Right cardiac atrium (tissue), 5 donors: ENCODE measurements at places on chromosomes 7 and 10. TPM values are rescaled to one million over a fixed set of nuclear protein-coding genes. Genes with fewer than 3 reads are reported as not detected.
A peak's percentile ranks its signal among the peaks of the same experiment; 100 is the strongest.

DNA sequence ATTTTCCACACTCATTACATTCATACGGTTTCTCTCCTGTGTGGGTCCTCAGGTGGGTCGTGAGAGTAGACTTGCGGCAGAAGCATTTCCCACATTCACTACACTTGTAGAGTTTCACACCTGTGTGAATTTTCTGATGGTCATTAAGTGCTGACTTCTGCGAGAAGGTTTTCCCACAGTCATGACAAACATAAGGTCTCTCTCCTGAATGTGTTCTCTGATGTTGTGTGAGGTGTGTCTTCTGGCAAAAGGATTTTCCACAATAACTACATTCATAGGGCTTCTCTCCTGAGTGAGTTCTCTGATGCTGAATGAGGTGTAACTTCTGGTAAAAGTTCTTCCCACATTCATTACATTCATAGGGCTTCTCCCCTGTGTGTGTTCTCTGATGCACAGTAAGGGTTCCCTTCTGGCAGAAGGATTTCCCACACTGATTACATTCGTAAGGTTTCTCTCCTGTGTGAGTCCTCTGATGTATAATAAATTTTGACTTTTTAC is 15.1 kb downstream of the ZNF12 start:
- DNase-seq, result no peak

GRCh38 chr7:136919820-136920219 is 51.4 kb downstream of the CHRM2 start:
- no peak for DNase-seq

DNA sequence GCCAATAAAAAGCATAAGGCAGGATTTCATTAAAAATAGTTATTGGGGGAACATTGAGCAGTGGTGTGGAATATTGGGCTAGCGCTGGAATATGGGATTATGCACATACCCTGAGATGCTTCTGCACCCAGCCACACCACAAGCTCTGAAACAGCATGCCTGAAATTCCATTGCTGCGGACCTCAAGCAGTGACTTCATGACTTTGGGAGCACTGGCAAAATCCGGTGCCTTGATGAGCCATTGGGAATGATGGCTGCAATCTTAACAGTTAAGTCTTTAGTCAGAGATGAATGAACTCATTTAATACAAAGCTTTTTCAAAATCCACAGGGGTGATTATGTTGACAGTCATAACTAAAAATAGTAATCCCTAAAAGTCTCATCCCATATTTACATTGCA is 274.7 kb upstream of the MTPN start:
- no peak for DNase-seq

- no peak for DNase-seq
Measured at GRCh38 chr7:70637726-70638125, 494.2 kb upstream of the GALNT17 start.

DNA sequence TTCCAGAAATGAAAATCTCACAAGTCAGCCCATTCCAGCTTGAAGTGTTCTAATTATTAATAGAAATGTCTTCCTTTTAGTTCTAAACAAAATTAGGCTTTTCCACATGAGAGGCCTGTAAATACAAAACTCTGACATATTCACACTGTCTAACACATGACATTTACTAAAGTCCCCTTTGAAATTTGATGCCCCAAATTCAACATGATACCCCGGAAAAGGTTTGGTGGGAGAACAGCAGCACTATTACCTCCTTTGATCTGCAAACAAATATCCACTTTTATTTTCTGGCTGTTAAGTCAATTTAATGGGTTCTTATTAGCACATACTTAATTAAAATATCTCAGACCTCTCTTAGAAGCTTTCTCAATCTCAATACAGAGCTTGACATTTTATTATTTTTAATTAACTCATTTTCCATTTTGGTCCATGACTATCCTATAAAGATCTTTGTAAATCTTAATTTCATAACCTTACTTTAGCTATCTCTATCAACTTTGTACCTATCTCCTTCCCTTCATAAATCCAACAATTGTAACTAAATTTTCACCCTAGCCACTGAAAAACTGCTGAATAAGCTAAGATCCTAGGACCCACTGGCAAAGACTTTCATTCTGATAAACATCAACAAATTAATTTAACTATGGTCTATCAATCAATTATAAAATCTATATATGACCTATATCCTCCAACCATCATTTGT is 63.2 kb downstream of the USP6NL start:
- no peak for DNase-seq

DNA sequence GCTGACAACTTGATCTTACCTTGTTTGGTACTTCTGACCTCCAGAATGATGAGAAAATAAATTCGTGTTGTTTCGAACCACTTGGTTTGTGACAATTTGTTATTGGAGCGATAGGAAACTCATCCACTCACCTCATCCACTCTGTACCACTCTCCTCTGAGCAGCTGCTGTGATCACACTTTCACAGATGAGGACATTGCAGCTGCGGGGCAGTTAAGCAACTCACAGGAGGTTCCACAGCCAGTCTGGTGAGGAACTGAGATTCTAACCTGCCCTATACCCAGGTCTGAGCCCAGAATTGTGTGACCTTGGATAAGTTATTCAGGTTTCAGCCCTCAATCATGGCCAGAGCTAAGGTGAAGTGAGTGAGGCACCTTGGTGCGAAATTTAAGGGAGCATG is 35.2 kb downstream of the BTBD16 start:
- DNase-seq, result no peak

GRCh38 chr7:128841921-128842673 is 11.9 kb downstream of the FLNC start:
- DNase-seq, result peak; percentile 75

DNA sequence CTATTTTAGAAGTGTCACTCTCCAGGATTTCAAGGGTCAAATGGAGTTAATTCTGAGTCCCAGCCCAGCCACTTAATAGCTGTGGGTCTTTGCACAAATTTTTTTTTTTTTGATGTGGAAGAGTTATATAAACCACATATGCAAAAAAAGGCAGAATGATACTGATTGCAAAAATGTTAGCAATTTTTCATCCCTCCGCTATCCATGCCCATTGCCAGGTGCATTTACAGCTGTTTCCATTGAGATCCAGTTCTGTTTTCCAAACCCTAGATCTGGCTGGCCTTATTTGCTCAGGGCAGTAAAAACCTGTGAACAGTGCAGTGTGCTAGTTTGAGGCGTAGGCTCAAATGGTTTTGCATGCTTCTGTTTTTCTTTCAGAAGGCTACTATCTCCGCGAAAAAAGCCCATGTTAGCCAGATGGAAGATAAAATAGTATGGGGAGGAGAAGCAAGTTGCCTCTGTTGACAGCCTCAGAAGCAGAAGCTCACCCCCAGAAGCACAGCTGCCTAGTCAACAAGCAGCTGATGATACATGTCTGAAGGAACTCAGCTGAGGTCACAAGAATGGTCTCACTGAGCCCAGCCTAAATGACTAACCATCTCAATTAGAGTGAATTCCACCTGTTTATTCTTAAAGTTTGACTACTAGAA is 997 bp upstream of the ZNF138 start:
- no peak for DNase-seq

GRCh38 chr10:112896273-112896672 is 53.8 kb upstream of the TCF7L2 start:
- DNase-seq, result no peak

DNA sequence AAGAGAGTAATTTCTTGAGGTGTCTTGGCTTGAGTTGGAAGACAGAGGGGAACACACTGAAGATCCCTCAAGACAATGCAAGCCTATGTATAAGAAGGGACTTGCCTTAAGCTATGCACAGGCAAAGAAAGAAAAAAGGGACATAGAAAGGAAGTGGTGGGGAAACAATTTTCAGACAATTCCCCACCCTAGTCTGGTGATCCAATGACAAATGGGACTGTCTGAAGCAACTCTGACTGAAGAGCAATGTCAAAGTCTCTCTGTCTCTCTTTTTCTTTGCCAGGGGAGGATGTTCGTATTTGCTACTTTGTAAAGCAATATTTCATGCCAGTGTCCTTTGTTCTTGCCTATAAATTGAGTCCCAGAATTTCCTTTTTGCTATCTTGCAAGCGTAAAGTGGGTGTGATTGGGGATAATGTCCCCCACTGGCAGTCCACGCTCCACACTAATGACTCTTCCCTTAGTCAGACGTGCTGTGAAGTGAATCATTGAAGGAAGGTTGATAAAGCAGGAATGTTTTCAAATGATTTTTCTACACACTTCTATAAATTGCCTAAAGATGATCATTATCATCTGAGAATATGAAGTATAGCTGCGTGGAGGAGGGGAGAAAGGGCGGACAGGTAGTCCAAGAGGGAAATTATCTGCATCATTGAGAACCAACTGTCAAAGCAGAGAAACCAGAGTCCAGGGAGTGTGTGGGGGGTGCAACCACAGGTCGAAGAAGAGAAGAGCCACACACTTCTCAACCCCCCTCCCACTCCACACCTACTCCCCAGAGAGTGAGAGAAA is 243.8 kb upstream of the ETV1 start:
- DNase-seq, result no peak

- peak; percentile 70 for DNase-seq
Measured at GRCh38 chr10:131885391-131886165, 15.2 kb upstream of the PPP2R2D start.

- DNase-seq, result peak; percentile 99
Measured at GRCh38 chr7:100429637-100430492, at the start of gene MEPCE. TSS of gene MEPCE (plus strand) at chr7:100429831. CDS start at chr7:100430019, 188 bp downstream.

DNA sequence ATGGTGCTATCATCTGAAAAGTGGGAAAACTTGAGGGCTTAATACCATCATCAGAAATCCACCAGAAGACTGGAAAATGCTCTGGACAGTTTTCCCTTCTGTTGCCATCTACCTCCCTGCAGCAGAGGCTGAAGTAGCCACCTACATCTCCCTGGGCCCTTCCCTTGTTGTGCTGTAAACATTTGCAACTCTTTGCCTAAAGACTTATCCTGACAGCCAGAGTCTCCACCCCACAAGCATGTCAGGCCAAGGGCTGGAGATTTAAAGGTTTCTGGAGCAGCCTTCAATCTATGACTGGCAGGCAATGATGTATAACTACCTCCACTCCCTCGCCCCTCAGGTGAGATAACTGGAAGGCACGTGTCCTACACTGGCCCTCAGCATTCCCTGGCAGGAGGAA is 29.7 kb upstream of the INMT start:
- no peak for DNase-seq

DNA sequence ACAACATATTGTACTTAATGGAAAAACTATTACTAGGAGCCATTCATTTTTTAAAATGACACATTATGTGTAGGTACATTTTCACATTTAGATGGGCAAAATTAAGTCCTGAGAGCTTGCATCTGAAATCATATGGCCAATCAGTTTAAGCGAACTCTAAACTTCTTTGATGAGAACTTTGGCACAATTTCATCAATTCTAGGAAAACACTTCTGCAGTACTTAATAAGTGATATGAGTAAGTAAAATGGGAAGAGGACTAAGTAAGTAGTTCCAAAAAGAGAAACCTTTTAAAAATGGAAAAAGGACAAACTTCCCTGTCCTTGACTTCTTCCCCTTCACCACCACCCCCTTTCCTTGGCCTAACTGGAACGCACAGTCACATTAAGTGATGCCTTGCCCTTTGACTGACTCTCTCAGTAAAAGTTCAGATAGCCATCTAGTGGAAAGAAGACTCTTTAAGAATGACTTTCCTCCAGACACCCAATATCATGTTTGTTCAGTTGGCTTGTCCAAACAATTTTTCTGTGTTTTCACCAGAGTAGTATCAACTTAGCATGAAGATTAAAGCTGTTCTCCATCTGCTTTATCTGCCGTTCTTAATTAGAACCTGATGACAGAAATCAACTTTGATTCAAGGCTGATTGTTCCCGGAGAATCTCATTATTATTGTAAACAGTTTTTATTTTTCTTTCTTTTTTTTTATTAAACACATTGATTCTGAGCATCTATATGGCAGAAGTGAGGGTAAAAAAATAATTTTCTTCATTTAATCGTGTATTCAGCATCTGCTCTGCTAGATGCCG is 45.1 kb downstream of the CNNM2 start:
- DNase-seq, result no peak

DNA sequence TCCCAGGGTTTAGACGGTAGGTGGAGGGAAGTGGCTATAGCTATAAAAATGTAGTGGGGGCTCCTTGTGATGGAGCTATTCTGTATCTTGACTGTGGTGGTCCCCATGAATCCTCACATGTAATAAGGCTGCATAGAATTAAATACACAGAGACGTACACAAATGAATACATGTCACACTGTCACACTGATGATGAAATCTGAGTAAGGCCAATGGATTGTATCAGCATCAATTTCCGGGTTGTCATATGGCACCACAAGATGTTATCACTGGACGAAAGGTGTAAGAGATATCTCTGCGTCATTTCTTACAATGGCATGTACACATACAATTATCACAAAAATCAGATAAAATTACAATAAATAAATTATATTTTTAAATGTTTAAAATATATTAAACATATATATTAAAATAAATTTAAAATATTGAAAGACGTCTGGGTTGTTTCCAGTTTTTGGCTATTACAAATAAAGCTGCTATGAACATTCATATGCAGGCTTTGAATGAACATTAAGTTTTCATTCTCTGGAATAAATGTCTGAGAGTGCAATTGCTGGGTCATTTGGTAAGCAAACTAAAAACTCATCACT is 38.1 kb downstream of the LEP start:
- no peak for DNase-seq

DNA sequence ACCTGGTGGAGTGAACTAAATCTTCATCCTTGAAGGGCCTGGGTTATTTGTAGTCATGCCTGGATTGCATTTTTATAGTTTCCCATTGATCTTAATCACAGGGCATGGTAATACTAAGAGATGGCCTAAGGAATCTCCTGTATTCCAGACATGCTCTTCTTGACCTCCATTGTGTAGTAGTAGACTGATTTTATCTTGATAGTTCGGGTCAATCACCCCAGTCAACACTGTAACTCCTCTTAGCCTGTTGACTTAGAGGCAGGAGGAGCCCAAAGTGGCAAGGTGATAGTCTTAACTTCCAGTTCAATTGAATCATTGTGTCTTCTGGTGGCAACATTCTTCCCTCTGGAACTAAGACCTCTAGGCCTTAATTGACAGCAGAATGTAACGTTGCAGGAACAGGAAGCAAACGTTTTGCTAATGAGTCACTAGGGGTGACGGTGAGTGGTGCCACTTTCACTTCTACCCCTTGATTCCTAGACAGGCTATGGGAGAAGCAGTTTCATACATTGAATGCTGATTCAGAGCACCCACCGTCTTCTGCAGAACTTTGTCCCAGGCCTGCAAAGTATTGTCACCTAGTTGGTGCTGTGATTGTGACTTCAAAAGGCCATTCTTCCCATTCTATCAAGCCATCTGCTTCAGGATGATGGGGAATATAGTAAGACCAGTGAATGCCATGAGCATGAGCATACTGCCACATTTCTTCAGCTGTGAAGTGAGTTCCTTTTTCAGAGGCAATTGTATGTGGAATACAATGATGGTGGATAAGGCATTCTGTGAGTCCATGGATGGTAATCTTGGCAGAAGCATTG is 24.0 kb upstream of the PAPSS2 start:
- DNase-seq, result no peak

- no peak for DNase-seq
Measured at GRCh38 chr10:78279756-78280155, 246.1 kb downstream of the RPS24 start.

- peak; percentile 69 for DNase-seq
Measured at GRCh38 chr7:30751696-30752273, at the start of gene INMT. TSS of gene INMT (plus strand) at chr7:30752135. CDS start at chr7:30752151, 16 bp downstream.

GRCh38 chr10:60441515-60441914 is 51.8 kb upstream of the ANK3 start:
- no peak for DNase-seq

TSPAN15 gene
- 5.3 TPM for total RNA-seq

NXPH1 gene
- not detected for total RNA-seq

DPP6 gene
- total RNA-seq, result 0.11 TPM

CALHM1 gene
- not detected for total RNA-seq

TFEC gene
- 2.0 TPM for total RNA-seq
